ENCODE measurements at places on chromosomes 16 and 17.

GRCh38 chr17:55607731-55608341, 96.6 kb upstream of the SMIM36 start:
- no peaks in the 10 kb centered on the region for H3K4me1 ChIP-seq
- no peak for DNase-seq
- no peak overlapping the region for H3K27ac ChIP-seq
- no peaks in the 10 kb centered on the region for H3K36me3 ChIP-seq
- H3K27me3 ChIP-seq, result no peaks in the 10 kb centered on the region

GRCh38 chr16:7338826-7339225, 6.2 kb downstream of the RBFOX1 start:
- H3K27ac ChIP-seq, result no peak overlapping the region
- no peaks in the 10 kb centered on the region for H3K4me1 ChIP-seq
- H3K27me3 ChIP-seq, result no peaks in the 10 kb centered on the region

- no peaks in the 10 kb centered on the region for H3K36me3 ChIP-seq
- no peak for DNase-seq
- H3K27ac ChIP-seq, result no peak overlapping the region
- H3K27me3 ChIP-seq, result no peaks in the 10 kb centered on the region
- no peak overlapping the region for H3K4me3 ChIP-seq
These were observed 11.3 kb upstream of the RBFOX3 start for GRCh38 chr17:79622122-79622601.

- no peaks in the 10 kb centered on the region for H3K27me3 ChIP-seq
- no peak overlapping the region for H3K27ac ChIP-seq
- no peak overlapping the region for H3K4me3 ChIP-seq
These were observed 77.0 kb upstream of the HS3ST4 start for GRCh38 chr16:25614716-25615265.

GRCh38 chr17:50469671-50470305, 1.1 kb upstream of the CHAD start:
- no peaks in the 10 kb centered on the region for H3K4me1 ChIP-seq
- no peak overlapping the region for H3K27ac ChIP-seq
- no peaks in the 10 kb centered on the region for H3K36me3 ChIP-seq
- no peak overlapping the region for H3K4me3 ChIP-seq
- peaks cover 30% of the 10 kb centered on the region for H3K27me3 ChIP-seq

DNA sequence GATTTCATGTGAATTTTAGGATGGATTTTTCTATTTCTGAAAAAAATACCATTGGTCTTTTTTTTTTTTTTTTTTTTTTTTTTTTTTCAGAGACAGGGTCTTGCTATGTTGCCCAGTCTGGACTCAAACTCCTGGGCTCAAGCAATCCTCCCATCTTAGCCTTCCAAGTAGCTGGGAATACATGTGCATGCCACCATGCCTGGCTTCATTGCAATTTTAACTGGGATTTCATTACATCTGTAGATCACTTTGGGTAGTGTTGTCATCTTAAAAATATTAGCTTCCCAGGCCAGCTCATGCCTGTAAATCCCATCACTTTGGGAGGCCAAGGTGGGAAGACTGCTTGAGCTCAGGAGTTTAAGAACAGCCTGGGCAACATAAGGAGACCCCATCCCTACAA, 54.8 kb downstream of the TOM1L2 start:
- no peak overlapping the region for H3K4me3 ChIP-seq
- peaks cover 35% of the 10 kb centered on the region for H3K4me1 ChIP-seq
